ENCODE measurements at places on chromosomes 1 and 21.

GRCh38 chr1:72278461-72278860 is 3.9 kb downstream of the NEGR1 start:
- no peak for DNase-seq

- no peak for DNase-seq
These were observed 50.2 kb upstream of the ACTRT2 start for GRCh38 chr1:2971101-2971501.

GRCh38 chr1:13556224-13556764 is 27.3 kb upstream of the PDPN start:
- no peak for DNase-seq

GRCh38 chr1:226888021-226888420 is 17.6 kb downstream of the PSEN2 start:
- no peak for DNase-seq

- DNase-seq = no peak
These were observed 64.1 kb upstream of the RNPC3 start for GRCh38 chr1:103461161-103462105.
